Activated CD8-positive, alpha-beta memory T cell treated with anti-CD3 and anti-CD28 coated beads for 48 hours (primary cell): ENCODE measurements at places on chromosomes 3 and 15.

GRCh38 chr3:190339130-190339529 lies 16.9 kb upstream of the CLDN1 start:
- DNase-seq: no peak

DNA sequence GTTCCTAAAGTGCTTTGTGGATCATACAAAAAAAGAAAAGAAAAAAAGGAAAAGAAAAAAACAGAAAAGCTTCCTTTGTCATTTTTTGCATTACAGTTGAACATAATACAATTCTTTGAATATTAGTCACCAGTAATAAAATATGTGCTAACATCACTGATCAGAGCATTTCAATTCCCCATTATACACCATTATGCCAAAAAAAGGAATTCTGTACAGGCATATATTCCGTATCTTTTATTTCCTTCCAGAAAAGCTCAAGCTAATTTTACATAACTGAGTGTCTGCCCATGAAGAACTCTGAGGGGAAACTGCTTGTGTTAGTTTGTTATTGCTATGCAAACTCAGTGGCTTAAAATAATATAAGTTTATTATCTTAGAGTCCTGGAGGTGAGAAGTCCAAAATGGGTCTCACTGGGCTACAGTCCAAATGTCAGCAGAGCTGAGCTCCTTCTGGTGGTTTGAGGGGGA lies 377.9 kb downstream of the GAP43 start:
- DNase-seq: no peak

DNA sequence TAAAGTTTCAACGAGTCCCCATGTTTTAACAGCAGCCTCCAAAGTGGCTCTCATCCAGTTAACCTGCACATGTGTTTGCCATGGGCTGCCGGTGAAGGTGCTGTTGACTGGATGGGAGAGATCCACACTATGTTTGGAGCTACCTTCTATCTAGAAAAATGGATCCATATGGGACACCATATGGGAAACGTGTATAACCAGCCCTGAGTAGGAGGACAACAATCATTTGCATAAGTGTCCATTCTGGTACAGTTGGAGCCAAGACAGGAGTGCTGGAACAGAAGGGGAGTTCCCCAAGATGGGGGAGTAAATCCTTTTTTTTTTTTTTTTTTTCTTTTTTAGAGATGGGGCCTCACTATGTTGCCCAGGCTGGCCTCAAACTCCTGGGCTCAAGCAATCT lies 36.6 kb downstream of the MKRN2 start:
- DNase-seq: no peak

- DNase-seq: no peak
Observed at GRCh38 chr15:23565395-23566070, at the start of gene MKRN3. TSS of gene MKRN3 (plus strand) at chr15:23565674. CDS start at chr15:23565783, 109 bp downstream.

DNA sequence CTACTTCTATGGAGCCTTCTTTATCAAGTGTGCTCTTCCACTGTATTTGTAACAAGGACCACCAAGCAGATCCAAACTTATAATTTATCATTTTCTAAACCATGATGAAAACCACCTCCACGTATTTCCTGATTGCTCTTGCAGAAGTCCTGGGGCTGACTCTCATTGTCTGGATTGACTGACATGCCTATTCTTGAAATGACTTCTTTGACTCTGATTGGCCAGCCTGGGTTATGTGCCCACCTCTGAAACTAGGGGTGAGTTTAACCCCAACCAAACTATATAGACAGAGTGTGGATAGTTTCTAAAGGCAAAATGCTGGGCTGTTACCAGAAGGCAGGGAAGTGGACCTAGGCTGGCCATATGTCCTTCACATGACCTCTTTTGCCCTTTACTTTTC lies 12.7 kb downstream of the TMPRSS7 start:
- no peak for DNase-seq

DNA sequence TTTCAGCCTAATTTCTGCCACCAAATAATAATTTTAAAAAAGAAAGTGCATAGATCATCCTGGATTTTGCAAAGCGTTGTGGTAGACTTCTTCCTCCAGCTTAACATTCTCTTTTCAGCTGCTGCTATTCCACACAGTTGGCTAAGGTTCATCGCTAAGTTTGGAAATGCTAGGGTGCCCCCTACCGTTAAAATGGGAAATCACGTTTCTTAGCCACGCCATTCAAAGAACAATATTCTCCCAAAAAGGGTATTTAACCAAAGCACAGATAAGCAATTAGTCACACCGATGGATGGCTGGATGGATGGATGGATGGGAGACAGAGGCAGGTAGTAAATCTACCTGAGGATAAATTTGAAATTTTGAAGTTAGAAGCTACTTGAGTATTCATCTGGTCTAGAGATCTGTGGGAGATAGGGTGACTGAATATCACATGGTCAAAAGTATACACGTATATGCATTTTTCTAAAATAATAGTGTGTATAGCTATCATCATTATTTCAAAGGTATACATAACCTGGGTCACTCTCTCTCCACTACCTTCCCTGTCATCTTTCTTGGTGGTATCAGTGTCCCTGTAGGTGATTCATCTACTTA lies 67.2 kb downstream of the EFHB start:
- peak; percentile 2 for DNase-seq

GRCh38 chr3:169297214-169297613 lies 366.3 kb downstream of the MECOM start:
- no peak for DNase-seq

DNA sequence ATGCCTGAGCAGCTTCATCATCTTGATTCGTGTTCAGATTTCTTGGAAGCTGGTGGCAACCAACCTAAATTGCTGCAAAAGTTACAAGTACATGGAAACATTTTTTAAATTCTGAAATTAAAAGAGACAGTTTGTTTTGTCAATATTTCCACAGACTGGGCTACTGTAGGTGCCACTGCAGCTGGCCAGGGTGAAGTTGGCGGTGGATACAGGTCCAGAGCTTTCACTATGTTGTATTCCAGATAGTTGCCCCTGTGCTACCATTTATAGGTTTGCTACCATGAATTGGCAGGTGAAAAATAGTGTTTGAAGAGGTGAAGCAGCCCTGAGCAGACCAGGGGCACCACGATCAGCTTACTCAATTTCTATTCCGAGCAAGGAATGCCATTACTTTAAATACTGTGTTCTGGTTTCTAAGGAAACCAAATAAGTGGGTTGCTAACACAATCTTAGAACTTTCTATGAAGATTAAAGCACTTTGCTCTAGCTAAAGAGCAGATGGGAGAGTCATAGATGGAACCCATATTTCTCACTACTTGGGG lies 21.2 kb upstream of the SHC4 start:
- DNase-seq: no peak

DNA sequence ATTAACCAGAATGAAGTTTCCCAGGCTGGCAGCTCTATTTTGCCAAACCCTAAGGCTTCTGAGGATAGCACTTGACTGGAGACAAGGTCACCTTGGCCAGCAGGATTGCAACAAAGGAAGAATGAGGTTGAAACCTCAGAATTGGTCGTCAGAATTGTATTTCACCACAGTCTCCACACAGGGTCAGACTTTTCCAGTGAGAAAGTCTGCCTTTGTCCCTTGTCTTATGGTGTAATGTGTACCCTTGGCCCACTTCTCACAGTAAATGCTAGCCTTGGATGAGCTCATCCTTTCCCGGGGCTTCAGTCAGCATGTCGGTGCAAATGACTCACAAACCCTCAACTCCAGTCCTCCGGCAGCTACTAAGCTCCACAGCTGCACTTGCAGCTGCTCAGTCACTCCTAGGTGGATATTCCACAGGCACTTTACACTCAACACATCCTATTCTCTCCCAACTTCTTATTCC lies 19.7 kb downstream of the SSR3 start:
- no peak for DNase-seq

- DNase-seq: no peak
Observed at GRCh38 chr3:53804697-53805462, 41.3 kb downstream of the CHDH start.

DNA sequence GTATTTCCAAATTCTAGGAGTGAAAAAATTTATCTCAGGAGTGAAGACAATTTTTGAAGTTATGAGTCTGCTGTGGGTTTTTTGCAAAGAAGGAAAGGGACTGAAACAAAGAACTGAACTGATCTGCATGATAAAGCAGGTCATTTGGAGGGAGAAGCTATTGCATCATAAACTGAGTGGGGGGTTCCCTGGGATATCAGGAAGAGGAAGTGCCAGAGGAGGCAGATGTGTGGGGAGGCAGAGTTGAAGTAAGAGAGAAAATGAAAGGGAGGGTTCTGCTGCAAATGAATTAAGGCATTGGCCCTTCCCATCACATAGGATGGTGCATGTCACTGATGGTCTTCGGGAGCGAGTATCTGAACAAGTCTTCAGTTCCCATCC lies 379.2 kb downstream of the VPS13C start:
- DNase-seq: no peak

GRCh38 chr3:157116017-157116416 lies 43.9 kb downstream of the CCNL1 start:
- no peak for DNase-seq

DNA sequence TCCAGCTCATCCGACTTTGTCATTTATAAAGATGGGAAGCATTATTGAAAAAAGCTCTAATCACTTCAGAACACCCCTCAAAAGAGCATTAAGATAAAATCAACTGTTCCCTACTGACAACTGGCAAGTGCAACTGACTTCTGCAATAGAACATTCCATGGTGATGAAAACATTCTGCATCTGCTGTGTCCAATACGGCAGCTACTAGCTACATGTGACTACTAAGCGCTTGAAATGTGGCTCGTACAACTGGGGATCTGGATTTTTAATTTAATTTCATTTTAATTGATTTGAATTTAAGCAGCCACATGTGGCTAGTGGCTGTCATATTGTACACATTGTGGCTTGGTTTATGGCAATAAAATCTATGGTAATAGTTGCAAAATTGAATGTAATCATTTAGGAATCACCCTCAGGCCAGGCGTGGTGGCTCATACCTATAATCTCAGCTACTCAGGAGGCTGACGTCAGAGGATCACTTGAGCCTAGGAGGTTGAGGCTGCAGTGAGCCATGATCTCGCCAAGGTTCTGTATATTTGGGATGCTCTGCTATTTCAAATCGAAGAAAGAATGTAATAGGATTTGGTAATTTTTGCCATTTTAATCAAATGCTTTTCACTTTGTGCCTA lies 390.3 kb downstream of the GABRB3 start:
- DNase-seq: no peak

DNA sequence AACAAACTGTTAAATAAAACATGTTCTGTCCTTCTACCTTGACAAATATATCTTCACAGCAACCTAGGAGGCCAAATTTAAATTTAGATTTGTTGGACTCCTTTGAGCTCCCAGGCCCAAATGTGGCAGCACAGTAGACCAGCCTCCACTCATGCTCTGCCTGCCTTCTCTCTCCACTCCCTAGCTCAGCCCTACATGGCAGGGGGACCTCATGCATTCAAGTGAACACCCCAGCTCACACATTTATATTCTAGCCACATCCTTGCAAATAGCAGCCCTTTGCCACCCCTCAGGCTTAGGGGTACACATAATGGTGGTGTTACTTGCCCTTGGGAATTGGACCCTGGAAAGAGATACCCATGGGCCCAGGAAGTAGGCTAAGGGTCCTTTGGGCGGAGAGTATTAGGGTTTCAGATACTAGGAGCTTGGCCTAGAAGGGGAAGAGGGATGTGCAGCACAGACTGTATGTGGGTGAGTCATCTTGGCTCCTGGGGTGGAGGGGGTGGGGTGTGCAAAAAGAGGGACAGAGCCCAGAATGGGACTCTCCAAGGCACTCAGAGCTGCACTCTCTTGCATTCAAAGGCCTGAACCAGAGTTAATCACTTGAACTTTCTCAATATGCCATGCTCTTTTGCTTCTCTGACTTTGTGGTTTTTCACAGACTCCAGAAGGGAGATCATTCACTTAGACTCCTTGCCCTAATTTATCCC lies 268.4 kb upstream of the ROPN1 start:
- no peak for DNase-seq

GRCh38 chr15:66882251-66883020 lies 180.4 kb downstream of the SMAD6 start:
- no peak for DNase-seq
